ENCODE measurements at places on chromosomes 1 and 21. TPM values are rescaled to one million over a fixed set of nuclear protein-coding genes. Genes with fewer than 3 reads are reported as not detected.
A peak's percentile ranks its signal among the peaks of the same experiment; 100 is the strongest.

- no peak for DNase-seq
Observed at GRCh38 chr1:7516341-7516740, 254.8 kb upstream of the VAMP3 start.

DNA sequence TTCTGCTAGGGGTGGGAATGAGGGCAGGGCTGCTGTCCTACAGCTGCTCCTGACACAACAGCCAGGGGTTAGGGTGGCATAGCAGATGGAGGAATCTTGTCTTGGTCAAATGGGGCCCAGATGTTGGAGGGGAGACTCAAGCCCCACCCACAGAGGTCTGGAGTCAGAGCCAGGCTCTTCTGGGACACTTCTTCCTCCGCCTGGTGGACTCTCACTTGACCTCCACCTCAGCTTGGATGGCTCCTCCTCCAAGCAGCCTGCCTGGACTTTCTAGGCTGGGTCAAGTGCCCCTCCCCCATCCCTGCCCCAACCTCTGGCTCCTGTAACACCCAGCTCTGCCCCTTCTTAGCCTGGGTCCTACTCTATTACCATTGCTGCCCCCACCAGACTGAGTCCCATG is 35.5 kb downstream of the EPHA2 start:
- DNase-seq = no peak

DNA sequence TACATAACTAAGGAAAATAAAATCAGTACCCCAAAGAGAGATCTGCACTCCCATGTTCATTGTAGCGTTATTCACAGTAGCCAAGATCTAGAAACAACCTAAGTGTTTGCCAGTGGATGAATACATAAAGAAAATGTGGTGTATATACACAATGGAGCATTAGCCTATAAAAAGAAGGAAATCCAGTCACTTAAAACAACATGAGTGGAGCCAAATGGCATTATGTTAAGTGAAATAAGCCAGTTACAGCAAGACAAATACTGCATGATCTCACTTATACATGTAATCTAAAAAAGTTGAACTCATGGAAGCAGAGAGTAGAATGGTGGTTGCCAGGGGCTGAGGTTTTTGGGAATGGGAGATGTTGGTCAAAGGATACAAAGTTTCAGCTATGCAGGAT is 508.3 kb upstream of the B3GALT2 start:
- DNase-seq = no peak

Gene FAM163A
- 0.56 TPM for total RNA-seq

Gene SERPINC1
- 0.63 TPM for total RNA-seq

DNA sequence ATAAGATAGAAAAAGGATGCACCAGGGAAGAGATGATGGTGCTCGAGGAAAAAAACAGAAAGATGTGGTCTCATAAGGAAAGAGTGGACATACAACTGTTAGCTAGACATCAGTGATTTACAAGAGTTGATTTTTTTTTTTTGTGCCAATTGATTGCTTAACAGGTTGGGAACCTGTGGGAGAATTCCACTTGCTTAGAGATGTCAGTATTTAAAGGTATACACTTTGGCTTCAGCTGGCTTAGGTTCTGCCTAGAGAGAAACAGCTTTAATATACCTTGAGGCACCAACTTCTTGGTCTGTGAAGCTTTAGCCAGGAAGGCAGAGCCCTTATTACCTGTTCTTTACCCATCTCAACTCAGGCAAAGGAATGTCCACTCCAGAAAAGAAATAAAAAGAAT is 303.8 kb downstream of the PAPPA2 start:
- DNase-seq = no peak

- DNase-seq = no peak
Observed at GRCh38 chr1:30129001-30129408, 594.4 kb downstream of the MATN1 start.

DNA sequence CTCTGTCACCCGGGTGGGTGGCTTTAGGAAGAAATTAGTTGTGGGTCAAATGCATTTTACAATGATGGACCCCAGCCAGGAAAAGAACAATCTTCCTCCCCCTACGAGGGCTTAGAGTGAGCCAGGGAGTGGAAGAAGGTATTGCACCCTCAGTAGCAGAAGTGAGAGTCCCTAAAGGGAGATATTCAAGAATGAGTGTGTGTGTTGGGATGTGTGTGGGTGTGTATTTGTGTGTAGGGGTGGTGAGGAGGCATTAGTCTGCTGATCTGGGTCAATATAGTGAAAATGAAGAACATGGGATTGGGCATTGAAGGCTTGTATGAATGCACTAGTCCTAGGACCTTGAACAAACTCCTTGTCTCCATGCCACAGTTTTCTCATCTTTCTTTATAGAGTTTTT is 85.2 kb upstream of the RUNX1 start:
- DNase-seq = no peak

Gene SYPL2
- total RNA-seq = 1.7 TPM

Gene SLAMF8
- total RNA-seq = 12.5 TPM

- DNase-seq = no peak
Observed at GRCh38 chr1:229884765-229885164, 182.3 kb upstream of the GALNT2 start.

Gene HMCN1
- total RNA-seq = 13.2 TPM

- DNase-seq = peak; percentile 94
Observed at GRCh38 chr1:235328271-235329138, at the start of gene GGPS1. TSS of gene GGPS1 (plus strand) at chr1:235328570. CDS start at chr1:235335265, 6,695 bp downstream.

Gene PAQR7
- total RNA-seq = 6.0 TPM

DNA sequence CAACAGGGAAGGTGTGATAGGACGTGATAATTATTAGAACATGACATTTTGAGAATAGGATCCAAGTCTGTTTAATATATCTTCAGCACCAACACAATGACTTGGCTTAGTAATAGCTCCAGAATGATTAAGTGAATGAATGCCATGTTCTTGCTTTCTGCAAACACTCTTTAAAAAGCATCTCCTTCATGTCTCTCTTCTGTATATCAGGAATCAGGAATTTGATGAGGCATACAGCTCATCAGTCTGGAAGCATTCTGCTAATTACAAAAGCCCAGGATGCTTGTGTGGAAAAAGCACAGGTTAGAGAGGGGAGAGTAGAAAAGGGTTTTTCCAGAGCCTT is 113.0 kb upstream of the ZNF648 start:
- DNase-seq = no peak

- no peak for DNase-seq
Observed at GRCh38 chr1:167668108-167668507, 38.1 kb downstream of the RCSD1 start.

Gene SPRR5
- not detected for total RNA-seq

Gene MYOM3
- total RNA-seq = 0.28 TPM

DNA sequence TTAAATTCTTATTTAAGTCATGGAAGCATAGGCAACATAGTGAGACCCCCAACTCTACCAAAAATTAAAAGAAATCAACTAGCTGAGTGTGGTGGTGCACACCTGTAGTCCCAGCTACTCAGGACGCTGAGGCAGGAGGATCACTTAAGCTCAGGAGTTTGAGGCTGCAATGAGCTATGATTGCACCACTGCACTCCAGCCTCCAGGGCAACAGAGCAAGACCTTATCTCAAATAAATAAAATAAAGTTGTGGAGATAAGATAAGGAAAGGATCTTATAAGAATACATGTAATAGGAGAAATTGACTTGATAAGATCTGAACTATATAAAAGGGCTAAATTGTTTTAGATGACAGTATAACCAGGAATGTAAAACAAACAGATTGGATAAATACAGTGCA is 2.3 kb upstream of the BATF3 start:
- no peak for DNase-seq

DNA sequence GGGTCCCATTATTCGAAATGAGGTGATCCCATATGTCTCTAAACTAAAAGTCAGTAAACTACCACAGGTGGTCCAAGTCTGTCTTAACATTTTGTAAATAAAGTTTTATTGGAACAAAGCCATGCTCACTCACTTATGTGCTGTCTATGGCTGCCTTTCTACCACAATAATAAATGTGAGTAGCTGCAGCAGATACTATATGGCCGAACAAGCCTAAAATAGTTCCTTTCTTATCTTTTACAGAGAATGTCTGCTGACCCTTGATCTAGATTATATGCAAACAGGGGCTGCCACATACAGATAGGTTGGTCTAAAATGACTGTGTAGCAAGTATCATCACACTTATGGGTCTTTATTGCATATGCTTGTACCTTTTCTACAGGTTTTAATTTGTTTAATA is 140.0 kb downstream of the VAV3 start:
- no peak for DNase-seq

DNA sequence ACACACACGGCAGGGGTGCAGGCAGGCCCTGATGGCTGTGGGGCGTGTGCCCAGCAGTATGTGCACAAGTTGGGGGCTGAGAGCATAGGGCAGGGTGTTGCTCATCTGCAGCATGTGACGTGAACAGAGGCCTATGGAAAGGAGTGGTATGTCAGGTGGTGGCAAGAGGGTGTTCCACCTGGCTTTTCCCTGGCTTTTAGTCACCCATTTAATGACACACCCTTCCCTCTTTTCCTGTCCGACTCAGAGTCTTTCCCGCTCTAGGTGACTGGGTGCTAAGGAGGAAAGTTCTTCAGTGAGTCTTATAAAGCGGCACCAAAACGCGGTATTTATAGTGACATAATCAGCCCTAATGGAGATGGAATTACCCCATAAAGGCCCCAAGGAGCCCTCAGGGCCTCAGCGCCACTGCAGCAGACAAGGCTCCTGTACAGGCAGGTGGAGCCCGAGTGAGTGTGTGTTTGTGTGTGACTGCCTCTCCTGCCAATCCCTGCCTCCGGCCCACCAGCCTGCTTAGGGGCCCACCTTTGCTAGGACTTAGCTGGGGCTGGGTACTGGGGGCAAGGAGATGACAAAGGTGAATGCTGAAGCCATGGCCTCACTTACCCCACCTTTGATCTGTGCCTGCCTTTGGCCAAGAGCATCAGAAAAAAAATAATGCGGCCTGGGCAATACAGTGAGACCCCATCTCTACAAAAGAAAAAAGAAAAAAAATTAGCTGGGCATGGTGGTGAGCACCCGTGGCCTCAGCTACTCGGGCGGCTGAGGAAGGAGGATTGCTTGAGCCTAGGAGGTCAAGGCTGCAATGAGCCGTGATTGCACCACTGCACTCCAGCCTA is 3.3 kb upstream of the EPHA2 start:
- DNase-seq = no peak

- no peak for DNase-seq
Observed at GRCh38 chr1:221626041-221626440, 115.8 kb downstream of the DUSP10 start.

- DNase-seq = no peak
Observed at GRCh38 chr1:86852289-86852688, 61.6 kb downstream of the SELENOF start.

- no peak for DNase-seq
Observed at GRCh38 chr1:89939693-89940438, 55.0 kb upstream of the ZNF326 start.

GRCh38 chr1:194233069-194233468 is 1046.7 kb upstream of the B3GALT2 start:
- DNase-seq = no peak

DNA sequence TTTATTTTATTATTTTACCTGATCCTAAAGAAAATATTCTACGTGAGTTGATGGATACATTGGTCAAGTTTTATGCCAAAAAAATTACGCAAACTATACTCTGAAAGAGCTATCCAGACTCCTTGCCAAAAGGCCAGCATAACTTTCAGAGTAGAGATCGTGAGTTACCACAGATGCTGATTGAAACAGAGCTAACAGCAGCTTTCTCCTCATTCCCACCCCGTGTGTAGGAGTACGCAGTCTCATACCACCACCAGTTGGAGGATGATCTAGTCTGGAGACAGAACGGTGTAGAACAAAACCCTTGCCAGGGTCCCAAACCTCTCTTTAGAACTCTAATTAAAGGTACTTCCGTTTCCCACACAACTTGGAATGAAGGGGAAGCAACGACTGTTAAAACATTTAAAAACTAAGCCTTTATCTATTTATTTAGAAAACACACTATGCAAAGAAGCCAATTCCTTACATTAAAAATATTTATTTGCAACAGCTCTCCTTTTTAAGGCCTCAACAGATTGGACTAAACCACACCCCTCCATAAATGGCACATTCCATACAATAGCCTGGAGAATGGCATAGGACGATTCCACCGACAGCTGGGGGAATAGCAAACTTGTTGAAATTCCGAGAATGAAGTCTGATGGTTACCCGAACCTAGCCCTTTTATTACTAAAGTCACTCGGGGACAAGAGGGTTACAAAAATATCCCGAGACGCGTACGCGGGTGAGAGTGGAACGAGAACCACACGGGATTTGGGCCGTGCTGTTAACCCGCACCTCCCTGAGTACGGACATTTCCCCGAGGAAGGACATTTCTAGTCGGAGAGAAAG is 1.4 kb downstream of the NUCKS1 start:
- peak; percentile 31 for DNase-seq

DNA sequence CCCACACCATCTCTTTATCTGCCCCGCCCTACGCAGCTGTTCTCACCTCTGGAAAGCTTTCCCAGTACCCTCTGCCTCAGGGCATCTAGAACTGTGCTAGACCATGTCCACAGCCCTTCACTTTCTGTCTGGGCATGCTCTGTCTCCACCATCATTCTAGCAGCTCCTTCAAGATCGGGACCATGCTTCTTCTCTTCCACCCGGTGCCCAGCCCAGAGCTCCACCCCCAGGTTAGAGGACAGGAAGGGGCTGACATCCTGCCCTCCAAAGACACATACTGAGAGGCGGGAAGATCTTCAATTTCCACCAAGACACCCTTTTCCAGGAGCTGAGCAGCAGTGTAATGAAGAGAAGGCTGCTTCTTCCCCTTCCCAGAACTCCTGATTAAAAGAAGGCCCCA is 27.7 kb upstream of the MEF2D start:
- DNase-seq = no peak

- no peak for DNase-seq
Observed at GRCh38 chr1:229537894-229538293, 20.6 kb downstream of the ABCB10 start.

Gene MAP3K21
- 4.6 TPM for total RNA-seq

Gene SLC25A24
- 38.9 TPM for total RNA-seq

DNA sequence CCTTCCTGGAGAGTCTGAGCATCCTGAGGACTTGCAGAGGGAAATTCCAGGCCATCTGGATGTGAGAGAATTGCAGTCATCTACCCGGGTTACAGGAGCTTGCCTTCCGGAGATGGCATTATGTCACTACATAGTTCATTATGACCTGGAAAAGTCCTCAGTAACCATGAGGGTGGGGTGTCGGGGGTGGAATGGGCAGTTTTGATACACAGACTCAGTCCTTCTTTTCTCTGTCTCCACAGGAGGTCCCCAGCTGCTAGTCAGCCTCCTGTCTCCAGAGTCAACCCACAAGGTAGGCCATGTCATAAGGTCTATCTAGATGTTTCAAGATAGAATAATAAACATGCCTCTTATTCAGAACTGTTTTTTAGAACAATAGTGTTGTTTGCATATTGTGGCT is 268.2 kb upstream of the SGIP1 start:
- no peak for DNase-seq

Gene IGSF9
- total RNA-seq = not detected

GRCh38 chr1:246355411-246356230 is 151.5 kb downstream of the SMYD3 start:
- no peak for DNase-seq

Data from omental fat pad (tissue), 4 donors.